Ascending aorta (tissue), 2 donors: ENCODE measurements at places on chromosomes 3 and 15.

- no peak for DNase-seq
- no peaks in the 10 kb centered on the region for H3K36me3 ChIP-seq
- no peaks in the 10 kb centered on the region for H3K27me3 ChIP-seq
Measured at GRCh38 chr15:101409621-101410020, 79.9 kb downstream of the PCSK6 start.

DNA sequence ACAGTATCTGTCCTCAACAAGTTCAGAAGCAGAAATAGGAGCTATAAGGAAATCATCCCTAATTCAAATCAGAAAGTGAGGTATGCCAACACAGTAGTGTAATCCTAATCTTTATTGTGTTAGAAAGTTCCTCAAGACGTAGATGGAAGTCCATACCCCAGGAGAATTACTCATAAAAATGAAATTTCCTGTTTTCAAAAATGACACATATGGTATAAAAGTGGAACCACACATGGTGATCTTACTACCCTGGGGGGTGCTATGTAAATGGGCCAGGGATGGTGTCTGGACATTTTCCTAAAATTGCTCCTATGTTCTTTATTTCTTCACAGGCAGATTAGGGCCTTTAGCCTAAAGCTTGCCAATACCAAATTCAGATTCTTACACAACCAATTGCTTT, 204.1 kb downstream of the ARRDC4 start:
- no peaks in the 10 kb centered on the region for H3K36me3 ChIP-seq
- no peak for DNase-seq
- H3K27ac ChIP-seq: no peak overlapping the region

DNA sequence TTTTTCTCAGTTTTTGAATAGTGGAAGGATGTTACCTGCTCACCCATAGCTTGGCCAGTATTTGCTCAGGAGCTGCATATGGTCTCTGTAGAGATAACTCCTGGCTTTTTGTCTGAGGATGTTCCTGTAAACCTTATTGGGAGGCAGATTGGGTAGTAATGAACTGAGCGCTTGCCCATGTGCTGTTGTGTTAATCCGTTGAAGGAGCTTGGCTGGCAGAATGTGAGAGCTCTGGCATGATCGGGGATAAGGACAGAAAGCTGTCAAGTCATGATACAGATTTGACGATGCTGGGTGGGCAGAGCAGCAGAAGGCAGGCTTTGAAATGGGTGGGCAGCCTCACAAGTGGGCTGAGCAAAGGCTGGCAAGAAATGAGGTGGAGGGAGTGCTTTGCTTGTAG, 27.4 kb downstream of the SH3GL3 start:
- H3K4me1 ChIP-seq: no peaks in the 10 kb centered on the region
- no peak overlapping the region for H3K4me3 ChIP-seq
- no peak overlapping the region for H3K27ac ChIP-seq

DNA sequence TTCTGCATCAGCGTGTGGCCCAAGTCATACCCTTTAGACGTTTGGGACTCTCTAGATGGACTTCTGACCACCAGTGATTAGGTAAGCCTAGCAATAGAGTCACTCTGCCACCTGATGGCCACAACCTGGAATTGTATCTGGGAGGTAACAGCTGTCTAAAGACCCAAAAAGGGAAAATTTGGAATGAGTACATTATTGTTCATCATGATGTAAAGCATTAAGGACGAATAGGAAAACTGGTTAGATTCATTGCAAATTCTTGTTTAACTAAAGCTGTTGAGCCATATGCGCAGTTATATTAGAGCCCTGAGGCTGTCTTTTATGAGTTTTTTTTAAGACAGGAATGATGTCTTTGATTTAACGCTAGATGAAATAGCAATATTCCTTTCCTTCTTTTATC, 63.6 kb downstream of the FAM81A start:
- DNase-seq: no peak
- H3K27me3 ChIP-seq: no peaks in the 10 kb centered on the region
- no peak overlapping the region for H3K4me3 ChIP-seq
- no peaks in the 10 kb centered on the region for H3K4me1 ChIP-seq
- no peaks in the 10 kb centered on the region for H3K36me3 ChIP-seq

- no peaks in the 10 kb centered on the region for H3K4me1 ChIP-seq
- H3K27me3 ChIP-seq: no peaks in the 10 kb centered on the region
- DNase-seq: no peak
- no peak overlapping the region for H3K4me3 ChIP-seq
Measured at GRCh38 chr15:78210349-78210717, 24.0 kb downstream of the ACSBG1 start.

GRCh38 chr3:8873740-8874139, 89.5 kb downstream of the RAD18 start:
- DNase-seq: no peak
- H3K4me3 ChIP-seq: no peak overlapping the region

GRCh38 chr3:33134026-33134625, 20.3 kb downstream of the CRTAP start:
- DNase-seq: no peak
- no peak overlapping the region for H3K4me3 ChIP-seq
- no peaks in the 10 kb centered on the region for H3K27me3 ChIP-seq
- no peaks in the 10 kb centered on the region for H3K4me1 ChIP-seq
- peaks cover 41% of the 10 kb centered on the region for H3K36me3 ChIP-seq
- no peak overlapping the region for H3K27ac ChIP-seq

GRCh38 chr15:89087830-89088604, at the start of gene ABHD2:
ABHD2 (plus strand) TSS chr15:89088456; CDS start chr15:89116328, 27,872 bp downstream.
- no peaks in the 10 kb centered on the region for H3K36me3 ChIP-seq
- H3K4me1 ChIP-seq: peaks cover 28% of the 10 kb centered on the region
- peak within 1 kb of the TSS; percentile 98 for H3K27ac ChIP-seq
- H3K4me3 ChIP-seq: peak within 1 kb of the TSS; percentile 79
- no peaks in the 10 kb centered on the region for H3K27me3 ChIP-seq
- peak; percentile 99 for DNase-seq

GRCh38 chr3:6971933-6972332, 111.0 kb downstream of the GRM7 start:
- no peaks in the 10 kb centered on the region for H3K36me3 ChIP-seq
- H3K4me1 ChIP-seq: no peaks in the 10 kb centered on the region
- no peaks in the 10 kb centered on the region for H3K27me3 ChIP-seq

DNA sequence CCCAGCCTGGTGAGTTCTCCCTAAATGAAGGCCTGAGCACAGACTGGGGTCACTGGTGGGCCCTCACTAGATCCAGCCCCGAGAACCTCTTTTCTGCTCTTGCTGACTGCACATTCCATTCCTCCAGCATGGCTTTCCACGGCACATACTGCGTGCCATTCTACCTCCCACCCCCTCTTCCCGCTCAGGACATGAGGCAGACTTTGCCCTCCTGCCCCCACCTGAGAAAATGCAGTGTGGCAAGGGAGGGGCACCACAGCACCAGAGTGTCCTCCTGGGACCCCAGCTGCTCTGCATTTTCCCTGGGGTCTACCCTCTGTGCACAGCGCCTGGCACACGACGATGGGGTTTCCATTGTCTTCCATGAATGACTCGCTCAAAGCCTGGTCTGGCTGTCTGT, 6.1 kb upstream of the SLCO2A1 start:
- no peak for DNase-seq
- no peaks in the 10 kb centered on the region for H3K36me3 ChIP-seq
- no peak overlapping the region for H3K4me3 ChIP-seq
- no peak overlapping the region for H3K27ac ChIP-seq
- no peaks in the 10 kb centered on the region for H3K27me3 ChIP-seq

- H3K36me3 ChIP-seq: no peaks in the 10 kb centered on the region
- H3K4me1 ChIP-seq: no peaks in the 10 kb centered on the region
- no peaks in the 10 kb centered on the region for H3K27me3 ChIP-seq
- no peak for DNase-seq
- H3K27ac ChIP-seq: no peak overlapping the region
- no peak overlapping the region for H3K4me3 ChIP-seq
Measured at GRCh38 chr3:13352621-13353131, 67.4 kb downstream of the NUP210 start.

DNA sequence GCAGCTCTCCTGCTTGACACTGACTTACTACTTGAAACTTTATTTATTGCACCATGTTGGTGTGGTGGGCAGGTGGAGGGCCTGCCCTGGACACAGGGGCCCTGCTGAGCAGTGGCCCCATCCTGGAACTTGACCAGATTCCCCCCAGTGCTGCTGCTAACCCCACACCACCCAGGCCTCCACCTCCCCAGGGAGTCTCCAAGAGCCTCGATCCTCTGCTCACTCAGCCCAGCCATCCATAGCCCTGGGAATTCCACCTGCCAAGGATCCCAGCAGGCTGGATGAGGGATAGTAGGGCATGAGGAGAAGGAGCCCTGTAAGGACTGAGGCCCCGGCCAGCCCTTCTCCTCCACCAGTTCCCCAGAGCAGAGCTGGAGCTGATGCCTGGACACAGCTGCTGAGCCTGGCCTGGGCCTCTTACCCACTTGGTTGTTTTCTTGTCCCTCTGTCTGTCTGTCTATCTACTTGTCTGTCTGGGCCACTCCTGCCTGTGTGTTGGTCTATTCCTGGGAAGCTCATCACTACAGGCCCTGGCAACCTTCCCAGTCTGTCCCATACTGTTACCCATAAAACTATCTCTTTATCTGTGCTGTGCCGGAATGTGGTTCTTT, 2.8 kb downstream of the CHAC1 start:
- H3K27me3 ChIP-seq: no peaks in the 10 kb centered on the region
- H3K4me1 ChIP-seq: peaks cover 7% of the 10 kb centered on the region
- H3K36me3 ChIP-seq: no peaks in the 10 kb centered on the region

- H3K27me3 ChIP-seq: no peaks in the 10 kb centered on the region
- no peak for DNase-seq
- no peak overlapping the region for H3K4me3 ChIP-seq
- no peaks in the 10 kb centered on the region for H3K36me3 ChIP-seq
- H3K27ac ChIP-seq: peak overlapping the region; percentile 44
Measured at GRCh38 chr15:53831907-53832770, 72.7 kb upstream of the WDR72 start.

GRCh38 chr15:89958107-89958805, 42.9 kb upstream of the ZNF710 start:
- no peak for DNase-seq
- H3K4me1 ChIP-seq: no peaks in the 10 kb centered on the region
- no peak overlapping the region for H3K27ac ChIP-seq
- no peaks in the 10 kb centered on the region for H3K36me3 ChIP-seq
- no peaks in the 10 kb centered on the region for H3K27me3 ChIP-seq

- no peak for DNase-seq
- H3K4me1 ChIP-seq: no peaks in the 10 kb centered on the region
- H3K27me3 ChIP-seq: no peaks in the 10 kb centered on the region
- no peak overlapping the region for H3K4me3 ChIP-seq
- H3K27ac ChIP-seq: no peak overlapping the region
- H3K36me3 ChIP-seq: no peaks in the 10 kb centered on the region
Measured at GRCh38 chr3:5314897-5315296, 127.4 kb downstream of the EDEM1 start.

- DNase-seq: no peak
- H3K4me1 ChIP-seq: peaks cover 6% of the 10 kb centered on the region
- no peaks in the 10 kb centered on the region for H3K36me3 ChIP-seq
- no peaks in the 10 kb centered on the region for H3K27me3 ChIP-seq
Measured at GRCh38 chr15:39358441-39359041, 222.3 kb upstream of the THBS1 start.

GRCh38 chr3:61841111-61841845, 279.9 kb downstream of the PTPRG start:
- no peaks in the 10 kb centered on the region for H3K4me1 ChIP-seq
- no peak for DNase-seq
- no peaks in the 10 kb centered on the region for H3K36me3 ChIP-seq

DNA sequence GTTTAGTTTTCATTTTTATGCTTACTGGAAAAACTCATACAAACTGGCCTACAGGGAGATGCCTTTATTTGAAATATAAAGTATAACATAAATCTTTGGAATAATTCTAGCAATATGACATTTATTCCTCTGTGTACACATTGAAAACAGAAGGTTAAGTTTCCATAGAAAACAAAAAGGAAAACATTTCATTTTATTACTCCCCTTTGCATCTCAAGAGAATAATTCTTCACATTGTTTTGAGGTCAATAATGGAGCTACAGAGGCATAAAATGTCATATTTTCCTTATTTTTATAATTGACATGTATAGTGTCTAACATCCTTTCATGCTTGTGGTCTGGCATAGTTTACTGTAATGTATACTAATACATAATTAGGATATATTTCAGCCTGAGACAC, 187.6 kb upstream of the AGTR1 start:
- no peaks in the 10 kb centered on the region for H3K27me3 ChIP-seq
- H3K4me1 ChIP-seq: no peaks in the 10 kb centered on the region
- H3K4me3 ChIP-seq: no peak overlapping the region
- H3K36me3 ChIP-seq: no peaks in the 10 kb centered on the region
- no peak for DNase-seq

DNA sequence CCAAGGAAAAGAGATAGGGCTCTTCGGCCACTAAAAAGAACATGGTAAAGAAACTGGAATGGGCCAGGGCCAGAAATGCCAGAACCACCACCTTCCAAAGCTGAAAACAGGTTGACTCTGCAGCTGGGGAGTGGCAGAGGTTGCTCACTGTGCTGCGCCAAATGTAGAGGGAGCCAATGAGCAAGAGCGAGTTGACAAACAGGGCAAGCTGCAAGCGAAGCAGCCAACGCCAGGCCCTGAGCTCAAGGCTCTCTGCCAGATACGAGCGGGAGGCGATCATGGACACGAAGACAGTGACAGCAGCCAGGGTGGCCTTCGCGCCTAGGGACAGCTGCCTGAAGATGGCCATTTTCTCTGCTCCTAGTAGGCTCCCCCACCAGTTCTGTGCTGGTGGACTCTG, 3.1 kb downstream of the GLB1 start:
- H3K27me3 ChIP-seq: no peaks in the 10 kb centered on the region
- no peak overlapping the region for H3K4me3 ChIP-seq
- H3K27ac ChIP-seq: no peak overlapping the region
- DNase-seq: no peak
- peaks cover 17% of the 10 kb centered on the region for H3K36me3 ChIP-seq
- H3K4me1 ChIP-seq: peaks cover 9% of the 10 kb centered on the region

DNA sequence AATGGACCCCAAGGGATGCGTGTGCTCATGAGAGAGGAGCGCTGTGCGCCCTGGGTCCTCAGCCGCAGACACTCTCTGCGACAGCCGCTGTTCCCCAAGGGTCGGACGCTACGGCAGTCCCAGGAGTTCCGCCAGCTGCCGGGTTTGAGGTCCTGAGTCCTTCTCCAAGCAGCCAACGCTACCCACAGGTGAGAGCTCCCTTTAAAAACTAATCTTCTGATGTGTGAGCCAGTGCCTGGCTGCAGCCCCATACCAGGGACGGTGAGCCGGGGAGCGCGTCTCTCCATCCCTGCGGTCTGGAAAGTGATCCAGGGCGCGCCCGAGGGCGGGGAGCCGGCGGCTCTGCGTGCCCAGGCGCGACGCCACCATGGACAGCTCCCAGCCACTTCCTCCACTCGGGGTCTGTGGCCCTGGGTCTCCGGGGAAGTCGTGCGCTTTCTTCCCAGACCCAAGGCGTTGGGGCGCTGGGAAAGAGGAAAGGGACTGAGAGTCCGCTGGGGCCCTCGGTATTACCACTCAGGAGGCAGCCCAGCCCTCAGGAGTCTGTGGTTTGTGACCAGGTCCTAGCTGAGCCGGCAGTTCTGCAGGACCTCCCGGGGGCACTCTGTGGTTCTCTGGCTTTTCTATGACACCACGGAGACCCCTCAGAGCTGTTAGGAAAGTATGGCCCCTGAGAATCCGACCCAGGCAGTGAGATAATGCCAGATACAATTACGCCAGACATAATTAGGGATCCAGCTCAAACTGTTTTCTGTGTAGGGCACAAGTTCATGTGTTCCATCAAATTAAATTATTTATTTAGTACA, 1.4 kb downstream of the CEMIP start:
- H3K36me3 ChIP-seq: no peaks in the 10 kb centered on the region
- H3K4me3 ChIP-seq: peak overlapping the region; percentile 61
- no peak for DNase-seq
- no peak overlapping the region for H3K27ac ChIP-seq
